Fibroblast of skin of left biceps (primary cell): ENCODE measurements at places on chromosomes 4 and X.

GRCh38 chrX:39518476-39519029 is 579.2 kb downstream of the BCOR start:
- no peak for DNase-seq

DNA sequence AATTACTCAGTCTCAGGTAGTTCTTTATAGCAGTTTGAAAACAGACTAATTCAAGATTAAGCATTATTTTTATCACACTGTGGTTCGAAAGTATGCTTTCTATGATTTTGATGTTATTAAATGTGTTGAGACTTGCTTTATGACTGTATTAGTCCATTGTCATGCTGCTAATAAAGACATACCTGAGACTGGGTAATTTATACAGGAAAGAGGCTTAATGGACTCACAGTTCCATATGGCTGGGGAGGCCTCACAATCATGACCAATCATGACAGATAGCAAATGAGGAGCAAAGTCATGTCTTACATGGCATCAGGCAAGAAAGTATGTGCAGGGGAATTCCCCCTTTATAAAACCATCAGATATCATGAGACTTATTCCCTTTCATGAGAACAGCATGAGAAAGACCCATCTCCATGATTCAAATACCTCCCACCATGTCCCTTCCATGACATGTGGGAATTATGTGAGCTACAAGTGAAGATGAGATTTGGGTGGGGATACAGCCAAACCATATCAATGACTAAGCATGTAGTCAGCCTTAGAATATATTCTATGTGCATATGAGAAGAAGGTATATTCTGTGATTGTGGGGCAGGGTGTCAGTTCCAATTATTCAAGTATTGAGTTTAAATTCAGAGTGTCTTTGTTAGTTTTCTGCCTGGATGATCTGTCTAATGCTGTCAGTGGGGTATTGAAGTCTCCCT is 44.6 kb upstream of the UGT2A1 start:
- DNase-seq: no peak

- DNase-seq: no peak
These were observed 204.8 kb downstream of the PDGFC start for GRCh38 chr4:156766846-156767245.

GRCh38 chr4:99979872-99980271 is 29.8 kb upstream of the H2AZ1 start:
- DNase-seq: peak; percentile 58

DNA sequence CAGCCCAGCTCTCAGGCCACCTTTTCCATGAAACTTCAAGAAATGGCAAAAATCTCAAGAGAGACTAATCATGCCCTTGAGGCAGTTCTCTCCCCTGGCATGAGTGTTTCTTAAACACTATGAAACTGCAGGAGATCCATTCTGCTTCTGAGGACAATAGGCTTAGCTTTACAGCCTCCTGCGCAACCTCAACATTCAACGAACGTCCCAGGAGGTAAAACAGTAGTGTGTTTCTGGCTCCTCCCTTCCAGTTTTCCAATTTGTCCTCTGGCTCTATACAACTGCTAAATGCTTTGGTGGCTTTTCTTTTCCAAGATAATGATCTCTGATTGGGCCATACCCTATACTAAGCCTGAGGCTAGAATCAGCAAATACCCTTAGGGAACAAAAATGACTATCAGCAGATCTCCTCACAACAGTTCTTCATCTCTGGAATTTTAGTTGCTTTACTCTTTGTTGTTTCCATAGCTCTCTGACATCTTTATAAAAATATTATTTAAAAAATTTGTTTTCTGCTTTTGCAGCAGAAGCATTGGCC is 87.0 kb upstream of the FAT1 start:
- no peak for DNase-seq

DNA sequence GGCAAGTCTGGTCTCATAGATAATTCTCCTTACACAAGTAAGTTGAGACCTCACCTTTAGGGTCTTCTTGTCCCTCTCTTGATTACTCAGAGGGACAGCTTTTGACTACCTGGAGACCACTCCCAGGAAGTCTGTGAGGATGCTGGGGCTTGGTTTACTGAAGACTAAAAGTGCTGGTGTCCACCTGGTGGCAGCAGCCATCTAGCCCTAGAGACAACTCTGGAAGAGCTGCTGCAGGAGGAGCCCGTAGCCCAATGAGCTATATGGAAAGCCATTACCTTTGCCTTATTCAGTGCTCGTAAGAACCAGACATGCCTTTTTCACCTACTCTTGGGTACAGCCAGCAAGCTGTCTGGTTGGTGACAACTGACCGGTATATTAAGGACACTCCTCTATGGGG is 7.3 kb downstream of the FGFBP2 start:
- DNase-seq: no peak

GRCh38 chr4:22363036-22363435 is 152.8 kb downstream of the ADGRA3 start:
- no peak for DNase-seq

DNA sequence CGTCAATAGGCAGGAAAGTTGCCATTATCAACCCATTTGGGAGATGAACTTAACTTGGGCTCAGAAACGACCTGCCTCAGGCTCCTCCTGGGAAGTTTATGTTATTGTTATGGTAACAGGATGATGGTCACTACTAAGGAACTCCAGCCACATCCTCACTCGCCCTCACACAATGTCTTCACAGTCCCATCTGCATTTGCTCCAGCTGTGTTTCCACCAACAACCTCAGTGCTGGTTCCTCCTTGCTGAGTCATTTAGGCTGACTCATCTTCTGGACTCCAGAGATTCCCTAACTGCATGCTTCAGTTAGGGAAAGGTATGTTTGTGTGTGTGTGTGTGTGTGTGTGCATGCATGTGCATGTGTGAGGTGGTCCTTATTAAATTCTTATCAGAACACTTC is 293.4 kb upstream of the BOD1L1 start:
- DNase-seq: peak; percentile 99

- no peak for DNase-seq
These were observed 94.4 kb upstream of the BCOR start for GRCh38 chrX:40192196-40192595.

GRCh38 chrX:42597481-42597880 is 180.5 kb downstream of the PPP1R2C start:
- no peak for DNase-seq

DNA sequence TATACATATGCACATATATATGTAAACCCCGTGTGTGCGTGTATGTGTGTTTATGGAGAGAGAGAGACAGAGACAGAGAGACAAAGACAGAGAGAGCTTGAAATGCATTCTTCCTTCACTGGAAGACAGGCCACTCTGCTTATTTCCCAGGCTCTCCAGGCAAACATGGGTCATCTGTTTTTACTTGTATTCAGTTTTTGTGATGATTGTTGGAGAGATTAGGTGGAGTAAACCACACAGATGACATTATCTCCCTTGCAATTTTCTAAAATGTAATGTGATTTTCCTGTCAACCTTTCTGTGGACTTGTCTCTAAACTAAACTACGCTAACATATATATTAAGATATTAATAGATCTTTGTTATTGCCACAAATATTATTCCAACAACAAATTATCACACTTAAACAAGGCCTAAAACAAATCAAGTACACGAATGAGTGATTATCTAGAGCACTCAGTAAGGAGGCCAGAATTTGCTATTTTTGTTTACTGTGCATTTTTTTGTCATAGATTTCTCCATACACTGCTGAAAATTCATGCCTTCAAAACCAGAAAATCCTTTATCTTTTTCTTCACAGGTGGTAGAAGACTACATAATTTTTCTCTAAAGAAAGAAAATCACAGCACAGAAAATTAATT is 251.8 kb upstream of the SLIT2 start:
- DNase-seq: no peak

- no peak for DNase-seq
These were observed 9.3 kb downstream of the SORCS2 start for GRCh38 chr4:7201420-7202305.

GRCh38 chr4:119647558-119647957 is 19.0 kb upstream of the PDE5A start:
- no peak for DNase-seq

DNA sequence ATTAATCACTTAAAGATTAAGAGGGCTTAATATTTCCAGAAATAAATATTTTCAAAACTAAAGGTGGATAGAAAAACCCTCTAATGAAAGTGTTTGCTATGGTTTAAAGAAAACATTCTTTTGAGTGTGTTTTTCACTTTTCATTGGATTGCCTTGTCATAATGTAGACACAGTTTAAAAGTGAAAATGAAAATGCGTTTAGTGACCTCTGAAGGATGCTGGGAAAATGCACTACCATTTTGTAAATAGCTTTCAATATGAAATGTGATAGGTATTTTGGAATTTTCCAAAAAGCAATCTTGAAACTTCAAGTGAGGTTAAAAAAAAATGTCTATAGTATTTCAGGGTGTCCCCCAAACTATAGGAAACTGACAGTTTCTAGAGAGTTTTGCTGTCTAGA is 642.2 kb downstream of the C4orf33 start:
- no peak for DNase-seq

GRCh38 chr4:71266090-71266794 is 72.6 kb upstream of the SLC4A4 start:
- peak; percentile 68 for DNase-seq

DNA sequence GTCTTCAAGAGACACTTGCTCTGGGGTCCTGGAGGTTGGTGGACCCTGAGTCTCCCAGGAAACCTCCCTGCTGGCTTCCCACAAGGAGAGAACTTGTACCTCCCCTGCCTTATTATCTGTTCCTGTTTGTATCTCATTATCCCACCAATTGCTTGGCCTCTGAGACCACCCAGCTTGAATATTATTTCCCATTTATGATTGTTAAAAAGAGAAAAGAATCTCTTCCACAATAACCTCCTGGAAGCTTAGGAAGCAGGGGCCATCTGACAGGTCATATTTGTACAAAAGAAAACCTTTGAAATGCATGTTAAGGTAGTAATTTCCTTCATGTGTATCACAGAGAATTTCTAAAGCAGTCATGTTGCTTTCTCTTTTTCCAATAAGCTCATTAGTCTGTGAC is 239.5 kb downstream of the FBXW7 start:
- DNase-seq: no peak

DNA sequence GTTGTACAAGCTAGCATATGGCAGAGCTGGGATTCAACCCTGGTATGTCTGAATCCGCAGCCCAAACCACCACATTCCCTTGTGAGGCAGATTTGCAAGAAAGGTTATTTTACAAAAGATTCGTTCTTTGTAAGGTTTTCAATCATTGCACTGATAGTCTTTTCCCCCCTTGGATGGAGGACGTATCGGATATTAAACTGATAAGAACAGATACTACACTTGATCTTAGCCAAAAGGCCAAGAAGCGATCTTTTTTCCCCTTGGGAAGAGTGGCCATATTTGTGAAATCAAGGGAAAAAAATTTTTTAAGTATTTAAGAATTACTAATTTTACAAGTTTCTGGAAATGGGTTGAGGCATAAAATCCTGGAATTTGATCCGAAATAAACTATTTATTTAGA is 34.4 kb upstream of the MSMO1 start:
- no peak for DNase-seq

DNA sequence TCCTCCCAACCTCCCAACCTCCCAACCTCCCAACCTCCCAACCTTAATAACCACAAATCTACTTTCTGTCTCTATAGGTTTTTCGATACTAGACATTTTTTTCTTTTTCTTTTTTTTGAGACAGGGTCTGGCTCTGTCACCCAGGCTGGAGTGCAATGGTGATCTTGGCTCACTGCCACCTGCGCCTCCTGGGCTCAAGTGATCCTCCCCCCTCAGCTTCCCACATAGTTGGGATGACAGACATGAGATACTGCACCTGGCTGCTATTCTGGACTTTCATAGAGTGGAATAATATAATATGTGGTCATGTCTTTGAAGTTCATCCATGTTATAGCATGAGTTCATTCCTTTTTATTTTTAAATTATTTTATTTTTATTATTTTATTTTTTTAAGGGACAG is 39.5 kb upstream of the ZFX start:
- DNase-seq: no peak

- no peak for DNase-seq
These were observed 686.0 kb downstream of the PDHA2 start for GRCh38 chr4:96525898-96526297.

DNA sequence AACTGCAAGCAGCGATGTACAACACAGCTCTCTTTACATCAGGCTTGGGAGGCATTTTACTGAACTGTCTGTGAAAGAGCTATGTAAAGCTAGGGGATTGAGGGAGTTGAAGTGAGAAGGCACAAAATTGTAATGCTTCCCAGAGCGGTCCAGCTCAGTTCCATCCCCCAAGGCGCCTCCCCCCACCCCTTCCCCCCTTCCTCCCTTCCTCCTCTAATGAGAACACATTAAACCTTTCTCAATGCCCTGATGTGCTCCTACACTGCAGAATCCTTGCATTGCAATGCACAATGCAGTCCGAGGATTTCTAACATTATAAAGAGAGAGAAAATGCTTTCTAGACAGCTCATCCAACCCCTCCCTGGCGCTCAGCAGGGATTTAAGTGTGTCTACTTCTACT is 73.9 kb downstream of the CXXC4 start:
- DNase-seq: no peak

GRCh38 chrX:71321731-71322130 is 20.2 kb downstream of the ITGB1BP2 start:
- DNase-seq: no peak

GRCh38 chr4:87005690-87006425 is 71.0 kb downstream of the AFF1 start:
- DNase-seq: no peak

GRCh38 chrX:68808686-68809357 is 20.0 kb upstream of the EFNB1 start:
- no peak for DNase-seq

DNA sequence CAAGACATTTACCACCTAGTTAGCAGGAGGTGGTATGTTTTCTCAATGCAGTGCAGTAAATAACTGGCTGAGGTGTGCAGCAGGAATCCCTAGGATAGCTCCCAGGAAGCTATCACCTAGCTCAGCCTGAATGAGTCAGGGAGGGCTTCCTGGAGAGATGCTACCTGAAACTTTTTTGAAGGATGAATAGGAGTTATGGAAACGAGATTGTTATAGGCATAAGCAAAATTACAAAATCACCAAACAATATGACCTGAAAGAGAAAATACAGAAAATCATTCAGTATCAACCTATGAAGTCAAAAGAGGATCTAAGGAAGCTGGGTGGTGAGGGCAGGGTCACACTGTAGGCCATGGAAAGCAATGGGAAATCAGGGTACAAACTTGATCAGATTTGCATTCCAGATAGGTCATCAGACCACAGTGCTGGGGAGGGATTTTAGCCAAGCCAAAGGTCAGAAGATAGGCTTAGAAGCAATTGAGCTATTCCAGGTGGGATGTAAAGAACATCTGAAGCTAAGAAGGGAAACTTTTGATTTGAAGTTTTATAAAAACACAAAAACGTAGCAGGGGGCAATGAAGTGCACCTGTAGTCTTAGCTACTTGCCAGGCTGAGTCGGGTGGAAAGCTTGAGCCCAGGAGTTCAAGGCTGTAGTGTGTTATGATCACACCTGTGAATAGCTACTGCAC is 11.3 kb downstream of the AREG start:
- DNase-seq: no peak

GRCh38 chr4:185782523-185782922 is 29.5 kb downstream of the SORBS2 start:
- DNase-seq: no peak

GRCh38 chr4:85762529-85762871 is 287.6 kb downstream of the ARHGAP24 start:
- peak; percentile 64 for DNase-seq

- DNase-seq: no peak
These were observed 15.1 kb upstream of the ABLIM2 start for GRCh38 chr4:8173492-8174242.
